ENCODE measurements at places on chromosomes 3 and 15. TPM values are rescaled to one million over a fixed set of nuclear protein-coding genes. Genes with fewer than 3 reads are reported as not detected.

ZNF501 gene
- total RNA-seq: 2.0 TPM

BOC gene
- not detected for total RNA-seq

COLQ gene
- total RNA-seq: 5.0 TPM

TGM4 gene
- total RNA-seq: not detected

SIDT1 gene
- total RNA-seq: 19.7 TPM

NDN gene
- 4.1 TPM for total RNA-seq

NR2E3 gene
- not detected for total RNA-seq

HRG gene
- not detected for total RNA-seq

GOLGA6D gene
- total RNA-seq: not detected

MORC1 gene
- total RNA-seq: not detected

POC1A gene
- 19.1 TPM for total RNA-seq

GPR149 gene
- not detected for total RNA-seq

EXD1 gene
- not detected for total RNA-seq

PSMA4 gene
- 217 TPM for total RNA-seq

HYAL1 gene
- 0.40 TPM for total RNA-seq

UBAP1L gene
- 4.9 TPM for total RNA-seq

LYZL4 gene
- total RNA-seq: not detected

CHRM5 gene
- total RNA-seq: not detected

RETNLB gene
- not detected for total RNA-seq

PLA2G4D gene
- total RNA-seq: not detected

CADPS gene
- total RNA-seq: not detected

GXYLT2 gene
- not detected for total RNA-seq

ARPP21 gene
- total RNA-seq: not detected

LRRC31 gene
- total RNA-seq: not detected

DNAH1 gene
- 26.3 TPM for total RNA-seq

WDR93 gene
- total RNA-seq: not detected

DHFR2 gene
- 9.3 TPM for total RNA-seq

ZNF660 gene
- not detected for total RNA-seq

MIX23 gene
- 30.7 TPM for total RNA-seq

SCAMP5 gene
- 0.24 TPM for total RNA-seq

THAP10 gene
- total RNA-seq: not detected

FEZF2 gene
- total RNA-seq: not detected

POTEB3 gene
- total RNA-seq: not detected

PPP2R3A gene
- total RNA-seq: 0.07 TPM

SHC4 gene
- total RNA-seq: 0.10 TPM

VEPH1 gene
- not detected for total RNA-seq

FRMD5 gene
- not detected for total RNA-seq

PLSCR2 gene
- not detected for total RNA-seq

MOBP gene
- total RNA-seq: not detected

SLC9A9 gene
- 11.3 TPM for total RNA-seq

NOX5 gene
- total RNA-seq: not detected

TBC1D21 gene
- not detected for total RNA-seq

C15orf62 gene
- total RNA-seq: 1.8 TPM

GOLGA8O gene
- total RNA-seq: 3.3 TPM

SLCO2A1 gene
- not detected for total RNA-seq

POTEB gene
- total RNA-seq: not detected

FETUB gene
- not detected for total RNA-seq

RHCG gene
- total RNA-seq: not detected

POPDC2 gene
- total RNA-seq: 3.7 TPM

ANKRD34C gene
- total RNA-seq: not detected

LYSMD2 gene
- total RNA-seq: 14.9 TPM

EFHB gene
- total RNA-seq: 0.79 TPM

PTPN23 gene
- total RNA-seq: 34.8 TPM

TMED3 gene
- total RNA-seq: 30.2 TPM

RAB11A gene
- total RNA-seq: 145 TPM

HCLS1 gene
- total RNA-seq: 332 TPM

WDR48 gene
- total RNA-seq: 37.5 TPM

All from activated naive CD4-positive, alpha-beta T cell treated with anti-CD3 and anti-CD28 coated beads, Interleukin-2, amount 10 ng/mL, durations not matched to agents 5 hours and 36 hours (primary cell).